Left renal cortex interstitium (tissue), 4 donors: ENCODE measurements at places on chromosomes 3 and 15.
A peak's percentile ranks its signal among the peaks of the same experiment; 100 is the strongest.

DNA sequence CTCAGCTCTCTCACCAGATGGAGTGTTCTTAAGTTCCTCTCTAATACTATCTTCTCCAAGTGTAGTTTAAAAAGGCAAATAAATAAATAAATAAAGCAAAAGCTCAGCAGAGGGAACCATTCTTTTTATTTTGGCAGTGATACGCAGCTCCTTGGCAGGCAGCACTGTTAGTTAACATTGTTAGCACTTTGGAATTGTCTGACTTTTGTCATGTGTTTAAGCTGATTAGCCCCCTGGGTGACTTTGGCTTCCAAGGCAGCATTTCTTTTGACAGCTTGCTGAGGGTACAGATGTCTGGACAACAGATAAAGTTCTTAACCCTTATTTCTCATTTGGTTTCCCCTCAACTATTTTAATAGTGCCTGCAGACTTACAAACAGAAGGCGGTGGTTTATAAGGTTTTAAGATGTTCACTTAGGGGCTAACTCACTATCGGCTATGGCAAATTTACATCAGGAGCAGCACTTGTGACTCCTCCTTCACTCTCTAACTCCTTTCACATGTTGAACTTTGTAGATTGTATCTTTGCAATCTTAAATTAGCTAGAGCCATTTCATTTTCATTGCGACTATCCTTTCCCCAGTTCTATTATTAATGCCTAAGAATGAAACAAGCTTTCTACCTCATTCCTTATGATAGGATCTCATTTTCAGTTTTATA, 213.4 kb downstream of the ZBBX start:
- no peak for DNase-seq

GRCh38 chr3:13706451-13706850, 157.5 kb downstream of the FBLN2 start:
- DNase-seq, result no peak

DNA sequence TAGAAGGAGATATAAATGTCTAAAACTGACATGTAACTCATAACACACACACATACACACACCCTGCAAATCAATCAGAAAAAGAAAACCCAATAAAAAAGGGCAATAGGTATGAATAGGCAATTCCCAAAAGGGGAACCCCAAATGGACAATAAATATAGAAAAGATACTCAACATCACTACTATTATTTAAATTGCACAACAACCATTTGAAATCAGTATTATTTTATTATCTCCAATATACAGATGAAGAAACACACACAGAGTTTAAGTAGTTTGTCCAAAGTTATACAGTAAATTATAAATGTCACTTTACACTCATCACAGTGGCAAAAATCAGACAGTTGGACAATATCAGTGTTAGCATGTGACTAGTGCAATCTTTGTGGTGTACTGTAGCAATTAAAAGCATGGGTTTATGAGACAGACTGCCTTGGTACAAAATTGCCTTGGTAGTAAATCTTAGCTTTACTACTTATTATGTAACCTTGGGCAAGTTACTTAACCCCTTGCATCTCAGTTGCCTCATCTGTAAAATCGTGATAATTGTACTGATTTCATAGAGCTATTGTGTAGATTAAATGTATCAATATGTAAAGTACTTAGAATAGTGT, 3.4 kb upstream of the FSTL1 start:
- no peak for DNase-seq

DNA sequence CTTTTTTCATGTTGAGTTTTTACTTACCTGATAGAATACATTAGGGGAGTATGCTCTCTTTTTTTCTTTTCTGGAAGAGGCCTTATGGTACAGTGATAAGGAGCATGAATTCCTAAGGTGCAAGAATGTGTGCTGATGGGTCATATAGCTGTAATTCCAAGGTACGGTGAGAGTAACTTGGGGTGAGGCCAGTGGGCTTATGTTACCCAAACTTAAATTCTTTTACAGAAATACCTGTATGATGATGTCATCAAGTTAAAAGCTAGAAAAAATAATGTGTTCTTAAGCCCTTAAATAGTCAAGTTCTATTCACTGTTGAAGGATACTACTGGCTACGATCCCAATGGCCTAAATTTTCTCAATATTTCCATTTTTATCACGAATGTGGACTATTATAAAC, 111.2 kb downstream of the GMPS start:
- no peak for DNase-seq

DNA sequence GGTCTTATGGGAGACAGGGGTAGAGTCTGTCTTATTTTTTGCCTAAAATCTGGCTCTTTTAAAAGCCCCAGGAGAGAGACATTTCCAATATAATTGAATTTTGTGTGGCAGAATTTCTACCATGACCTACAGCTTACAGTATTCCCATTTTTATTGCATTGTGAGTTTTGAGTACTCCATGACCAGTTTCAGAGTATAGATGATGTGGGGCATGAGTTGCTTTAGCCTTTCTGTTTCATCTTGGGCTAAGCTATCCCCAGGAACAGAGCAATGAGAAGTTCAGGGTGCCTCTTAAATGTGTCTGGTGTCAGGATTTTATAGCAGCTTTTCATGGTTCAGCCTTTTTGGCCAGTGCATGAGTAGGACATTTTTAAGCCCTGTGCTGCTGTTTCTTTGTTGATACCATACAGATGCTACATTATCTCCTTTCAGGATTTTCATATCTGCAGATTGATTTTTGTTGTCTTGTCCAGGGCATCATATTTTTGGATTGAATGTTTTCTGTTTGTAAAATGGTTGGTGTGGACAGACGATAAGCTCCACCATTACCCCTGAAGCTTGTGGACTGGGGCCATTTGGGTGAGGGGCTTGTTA, 3.5 kb downstream of the ABHD2 start:
- no peak for DNase-seq

GRCh38 chr15:73926219-73927002, at the start of gene LOXL1:
TSS of gene LOXL1 (plus strand) at chr15:73926462. CDS start at chr15:73926784, 322 bp downstream.
- DNase-seq, result peak; percentile 69

- peak; percentile 58 for DNase-seq
These were observed 571.8 kb upstream of the IL12A start for GRCh38 chr3:159416856-159417255.
